M059J (cell line): ENCODE measurements at places on chromosomes 1 and 21. TPM values are rescaled to one million over a fixed set of nuclear protein-coding genes. Genes with fewer than 3 reads are reported as not detected.
A peak's percentile ranks its signal among the peaks of the same experiment; 100 is the strongest.

GRCh38 chr1:65108025-65108642 is 39.9 kb upstream of the AK4 start:
- DNase-seq = no peak

CFAP141 gene
- not detected in 2 replicates for total RNA-seq

DNA sequence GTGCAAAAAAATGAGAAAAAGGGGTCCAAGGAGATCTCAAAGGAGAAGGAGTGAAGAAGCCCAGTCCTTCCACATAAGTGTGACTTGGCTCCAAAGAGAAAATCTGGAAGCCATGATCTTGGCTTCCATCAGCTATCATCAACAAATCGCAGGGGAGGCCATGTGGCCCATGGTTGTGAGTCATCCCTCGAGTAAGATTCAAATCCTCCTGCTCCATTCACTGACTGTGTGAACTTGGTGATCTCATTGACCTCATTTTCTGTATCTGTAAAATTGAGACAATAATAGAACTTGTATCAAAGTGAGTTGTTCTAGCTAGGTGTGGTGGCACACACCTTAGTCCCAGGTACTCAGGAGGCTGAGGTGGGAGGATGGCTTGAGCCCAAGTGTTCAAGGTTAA is 79.1 kb upstream of the OLIG2 start:
- DNase-seq = no peak

GON4L gene
- total RNA-seq = 12.0 and 22.0 TPM in 2 replicates

TMPRSS3 gene
- total RNA-seq = 0.27 TPM in 1 of 2 replicates, not detected in the other

GRCh38 chr1:107514841-107515240 is 374.0 kb downstream of the NTNG1 start:
- no peak for DNase-seq

- no peak for DNase-seq
Measured at GRCh38 chr1:71666609-71667008, 585.8 kb upstream of the ZRANB2 start.

GRCh38 chr1:4046836-4047461 is 146.9 kb upstream of the C1orf174 start:
- no peak for DNase-seq

- no peak for DNase-seq
Measured at GRCh38 chr1:15299806-15300205, 52.8 kb downstream of the FHAD1 start.

GRCh38 chr1:230537456-230537855 is 104.8 kb upstream of the COG2 start:
- DNase-seq = no peak

NBPF1 gene
- total RNA-seq = 16.4 and 34.9 TPM in 2 replicates

ITGB2 gene
- 0.10 TPM in 1 of 2 replicates, not detected in the other for total RNA-seq

HES3 gene
- total RNA-seq = not detected in 2 replicates

DNA sequence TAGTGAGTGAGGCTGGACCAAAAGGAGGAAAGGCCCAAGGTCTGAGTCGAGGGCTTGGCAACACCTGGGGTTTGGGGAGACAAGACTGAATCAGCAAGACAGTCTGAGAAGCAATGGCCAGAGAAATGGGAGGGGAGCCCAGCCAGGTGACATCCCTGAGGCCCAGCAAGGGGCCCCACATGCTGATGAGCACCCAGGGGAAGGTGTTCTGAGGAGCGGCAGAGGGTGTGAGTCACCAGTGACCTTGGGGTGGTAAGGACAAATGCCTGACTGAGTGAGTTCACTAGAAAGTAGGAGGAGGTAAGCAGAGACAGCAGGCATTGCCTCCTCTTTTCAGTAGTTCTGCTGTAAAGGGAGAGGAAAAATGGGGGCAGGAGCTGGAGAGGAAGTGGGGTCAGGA is 192.4 kb upstream of the GALNT2 start:
- DNase-seq = peak; percentile 50

DNA sequence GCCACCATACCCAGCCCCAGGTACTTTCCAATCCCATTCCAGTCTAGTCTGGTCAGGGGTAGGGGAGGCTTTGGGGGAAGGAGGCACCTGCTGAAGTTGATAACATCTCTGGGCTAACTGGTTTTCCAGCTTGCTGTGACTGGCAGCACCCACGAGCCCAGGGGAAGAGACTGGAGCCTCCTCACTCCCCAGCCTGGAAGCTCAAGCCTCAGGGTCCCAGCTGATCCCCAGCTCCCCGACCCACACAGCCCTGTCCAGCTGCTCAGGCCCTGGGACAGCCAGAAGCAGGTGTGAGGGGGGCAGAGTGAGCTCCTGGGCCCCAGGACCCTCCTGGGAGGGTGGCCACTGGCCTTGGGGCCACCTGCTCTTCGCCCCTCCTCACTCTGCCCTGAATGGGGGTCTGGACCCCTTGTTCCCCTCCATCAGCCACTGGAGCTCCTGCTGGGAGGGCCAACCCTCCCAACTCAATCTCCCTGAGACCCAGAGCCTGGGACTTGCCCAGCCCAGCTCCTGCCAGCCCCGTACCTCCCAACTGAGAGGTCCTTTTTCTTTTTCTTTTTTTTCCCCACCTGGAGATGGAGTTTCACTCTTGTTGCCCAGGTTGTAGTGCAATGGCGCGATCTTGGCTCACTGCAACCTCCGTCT is 23.5 kb upstream of the RNU1-4 start:
- no peak for DNase-seq

LRRC71 gene
- not detected in 2 replicates for total RNA-seq

PGBD5 gene
- total RNA-seq = 0.76 and 0.98 TPM in 2 replicates

DNA sequence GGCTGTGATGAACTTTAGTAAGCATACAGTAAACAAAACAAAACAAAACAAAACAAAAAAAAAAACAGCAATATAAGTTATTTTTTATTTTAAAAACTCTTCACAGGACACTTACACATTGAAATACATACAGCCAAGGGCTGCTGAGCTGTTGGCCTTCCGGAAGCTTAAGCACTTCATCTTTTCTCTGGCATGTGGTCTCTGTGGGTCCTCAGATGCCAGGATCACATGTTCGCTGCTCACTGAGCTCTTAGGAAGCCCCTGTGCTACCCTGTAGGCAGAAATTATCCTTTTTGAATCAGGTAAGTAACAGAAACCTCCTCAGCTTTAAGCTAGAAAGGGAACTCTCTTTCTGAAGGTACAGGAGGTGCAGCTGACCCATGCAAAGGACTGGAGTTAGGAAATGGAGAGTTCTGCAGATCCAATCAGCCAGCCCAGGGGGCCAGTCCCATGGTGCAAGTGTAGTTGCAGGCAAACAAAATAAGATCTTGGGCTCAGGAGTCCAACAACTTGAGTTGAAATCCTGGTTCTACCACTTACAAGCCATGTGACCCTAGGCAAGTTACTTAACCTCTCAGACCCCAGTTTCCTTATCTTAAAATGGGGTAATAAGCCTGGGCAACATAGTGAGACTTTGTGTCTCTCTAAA is 22.4 kb upstream of the MED18 start:
- no peak for DNase-seq

- DNase-seq = no peak
Measured at GRCh38 chr1:51948491-51948915, 42.0 kb downstream of the RAB3B start.

GRCh38 chr1:241115784-241116183 is 241.2 kb downstream of the RGS7 start:
- DNase-seq = peak; percentile 34

KCNT2 gene
- total RNA-seq = 1.9 and 2.3 TPM in 2 replicates

SPAG17 gene
- total RNA-seq = not detected in 2 replicates

DNA sequence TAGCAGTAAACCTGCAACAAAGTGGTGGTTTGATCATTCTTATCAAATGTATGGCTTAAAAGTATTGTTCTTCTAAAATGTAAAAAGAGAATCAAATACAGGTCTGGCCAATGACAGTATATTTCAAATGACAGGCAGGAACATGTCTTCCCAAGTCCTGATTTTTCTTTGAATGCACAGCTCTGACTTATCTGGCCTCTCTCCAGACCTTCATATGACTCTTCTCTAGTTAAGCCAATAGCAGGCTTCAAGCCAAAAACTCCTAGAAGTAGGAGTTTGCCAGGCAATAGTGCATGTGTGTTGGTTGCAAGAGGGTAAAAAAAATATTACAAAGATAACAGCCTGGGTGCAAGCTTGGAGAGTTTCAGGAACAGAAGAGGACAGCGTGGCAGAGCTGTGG is 345.5 kb downstream of the SMYD3 start:
- peak; percentile 60 for DNase-seq

KIF17 gene
- total RNA-seq = 0.59 and 0.86 TPM in 2 replicates

GRCh38 chr1:168554603-168555483 is 11.0 kb upstream of the XCL2 start:
- no peak for DNase-seq

GRCh38 chr1:43481491-43481890 is 27.8 kb upstream of the HYI start:
- no peak for DNase-seq

- DNase-seq = no peak
Measured at GRCh38 chr1:229190057-229190575, 80.8 kb upstream of the RAB4A start.

DNA sequence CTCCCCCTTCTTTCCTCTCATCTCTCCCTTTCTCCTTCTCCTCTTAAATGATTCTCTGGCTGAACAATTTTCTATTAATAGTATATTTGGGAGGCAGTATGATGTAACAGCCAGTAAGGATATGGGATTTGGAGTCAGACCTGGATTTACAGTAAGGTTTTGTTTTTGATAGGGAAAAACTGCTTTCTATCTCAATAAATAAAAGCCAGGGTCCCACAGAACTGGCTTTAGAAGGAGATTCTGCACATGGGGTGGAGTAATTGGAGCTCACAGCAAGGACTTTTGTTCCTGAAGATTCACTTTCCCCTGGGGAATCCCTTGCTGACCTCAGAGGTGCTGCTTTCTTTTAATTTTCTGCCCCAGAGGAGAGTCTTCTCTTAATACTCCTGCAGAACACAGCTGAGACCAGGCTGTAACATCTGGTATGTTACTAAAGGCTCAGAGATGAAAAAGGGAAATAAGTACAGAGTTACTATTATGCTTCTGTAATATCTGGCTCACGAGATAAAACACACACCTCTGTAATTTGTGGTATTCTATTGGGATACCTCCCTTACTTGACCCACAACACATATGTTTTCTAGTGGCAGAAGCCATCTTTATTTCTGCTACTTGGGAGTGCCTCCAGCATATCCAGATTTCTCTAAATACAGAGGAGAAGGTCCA is 13.4 kb downstream of the EPB41 start:
- DNase-seq = no peak

GRCh38 chr21:40623528-40623927 is 223.4 kb downstream of the DSCAM start:
- DNase-seq = no peak

DNA sequence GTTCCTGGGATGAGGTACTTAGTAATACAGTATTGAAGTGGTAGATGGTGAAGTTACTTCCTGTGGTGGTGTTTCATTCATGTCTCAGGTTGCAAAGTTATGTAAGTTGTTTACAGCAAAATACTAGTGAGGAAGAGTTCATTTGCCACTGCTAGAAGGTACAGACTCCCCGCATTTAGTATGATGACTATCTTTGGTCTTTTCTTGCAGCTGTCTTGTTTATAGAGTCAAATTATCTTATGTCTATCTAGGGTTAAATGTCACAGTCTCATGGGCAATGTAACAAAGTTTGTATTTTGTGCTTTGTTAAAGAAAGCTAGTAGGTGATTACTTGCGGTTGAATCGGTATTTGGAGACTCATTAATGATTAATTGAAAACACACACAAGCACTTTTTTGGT is 50.2 kb downstream of the LRRC8D start:
- peak; percentile 49 for DNase-seq

DNA sequence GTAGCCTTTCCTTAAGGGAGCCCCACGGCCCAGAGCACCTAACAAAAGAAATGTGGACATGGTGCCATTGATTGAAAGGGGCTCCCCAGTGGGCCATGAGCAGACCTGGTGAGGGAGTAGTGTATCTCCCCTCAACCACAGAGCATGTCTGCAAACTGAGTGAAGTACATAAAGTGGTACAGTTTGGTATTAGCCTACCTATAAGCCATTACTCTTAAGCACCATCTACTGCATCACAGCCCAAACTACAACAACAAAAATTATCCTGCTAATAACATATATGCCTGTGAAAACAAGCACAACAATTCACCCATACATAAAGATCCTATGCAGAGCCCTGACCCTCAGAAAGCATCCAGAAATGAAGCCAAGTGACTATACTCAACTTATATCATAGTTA is 407.8 kb downstream of the PTPRC start:
- no peak for DNase-seq

CLDN17 gene
- total RNA-seq = not detected in 2 replicates

SYTL1 gene
- total RNA-seq = 1.4 and 2.9 TPM in 2 replicates

CYB5RL gene
- 4.5 and 6.5 TPM in 2 replicates for total RNA-seq

GRCh38 chr1:31181515-31182343 is 58.0 kb downstream of the NKAIN1 start:
- DNase-seq = peak; percentile 17

ERICH3 gene
- not detected in 2 replicates for total RNA-seq
